ENCODE measurements at places on chromosomes 1 and 21.

DNA sequence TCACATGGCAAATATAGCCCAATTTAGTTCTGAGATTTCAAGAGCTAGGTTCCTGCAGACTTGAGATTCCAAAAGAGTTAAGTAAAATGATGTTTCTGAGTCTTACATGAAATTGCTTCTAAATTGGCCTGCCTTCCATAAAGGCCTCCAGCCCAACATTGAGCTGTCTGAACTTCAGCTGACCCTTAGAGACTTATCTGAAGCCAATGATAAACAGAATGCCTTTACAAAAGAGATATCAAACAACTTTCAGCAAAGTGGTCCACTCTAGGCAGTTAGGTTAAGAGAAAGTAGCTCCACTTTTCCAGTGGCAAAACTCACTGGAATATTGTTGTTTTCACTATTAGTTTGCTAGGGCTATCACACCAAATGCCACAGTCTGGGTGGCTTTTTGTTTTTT, 6.3 kb upstream of the RC3H1 start:
- DNase-seq, result no peak

DNA sequence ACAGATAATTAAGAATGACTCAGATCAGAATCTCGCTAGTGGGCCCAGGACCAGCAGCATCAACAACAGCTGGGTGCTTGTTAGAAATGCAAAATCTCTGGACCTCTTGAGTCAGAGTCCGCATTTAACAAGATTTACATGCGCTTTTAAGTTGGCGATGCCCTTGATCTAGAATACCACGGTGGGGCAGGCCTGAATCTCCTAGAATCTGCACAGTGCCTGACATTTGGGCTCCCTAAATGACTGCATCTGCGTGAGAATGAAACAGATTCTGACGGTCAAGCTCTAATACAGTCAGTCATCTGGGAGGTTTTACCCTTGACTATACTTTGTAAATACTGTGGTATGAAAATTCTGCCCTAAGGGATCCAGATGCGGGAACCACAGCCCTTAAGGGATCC, 17.2 kb upstream of the RAB29 start:
- no peak for DNase-seq

DNA sequence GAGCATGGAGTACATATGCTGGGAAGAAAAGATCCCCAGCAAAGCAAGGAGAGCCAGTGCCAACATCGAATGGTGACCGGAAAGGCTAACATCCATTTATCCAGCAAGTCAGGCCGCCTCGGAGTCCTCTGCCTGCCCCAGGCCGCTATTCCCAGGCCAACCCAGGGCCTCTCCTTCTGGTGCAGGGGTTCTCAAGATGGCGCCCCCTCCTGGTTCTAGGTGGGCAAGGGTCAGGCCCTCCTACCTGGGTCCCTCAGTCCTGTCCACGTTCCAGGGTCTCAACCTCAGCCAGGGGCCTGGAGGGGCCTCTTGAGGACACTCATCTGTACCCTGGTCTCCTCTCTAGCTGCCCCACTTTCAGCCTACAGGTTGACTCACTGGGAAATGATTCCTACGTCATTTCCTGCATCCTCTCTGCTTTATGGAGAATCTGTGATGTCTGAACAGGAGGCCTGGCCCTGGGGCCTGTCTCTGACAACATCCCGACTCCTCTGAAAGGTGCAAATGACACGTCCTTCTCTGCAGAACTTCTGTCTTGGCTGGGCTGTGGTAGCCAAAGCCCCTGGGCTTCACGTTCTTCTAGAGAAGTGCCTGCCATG, 145.3 kb downstream of the PSMG1 start:
- DNase-seq, result no peak

DNA sequence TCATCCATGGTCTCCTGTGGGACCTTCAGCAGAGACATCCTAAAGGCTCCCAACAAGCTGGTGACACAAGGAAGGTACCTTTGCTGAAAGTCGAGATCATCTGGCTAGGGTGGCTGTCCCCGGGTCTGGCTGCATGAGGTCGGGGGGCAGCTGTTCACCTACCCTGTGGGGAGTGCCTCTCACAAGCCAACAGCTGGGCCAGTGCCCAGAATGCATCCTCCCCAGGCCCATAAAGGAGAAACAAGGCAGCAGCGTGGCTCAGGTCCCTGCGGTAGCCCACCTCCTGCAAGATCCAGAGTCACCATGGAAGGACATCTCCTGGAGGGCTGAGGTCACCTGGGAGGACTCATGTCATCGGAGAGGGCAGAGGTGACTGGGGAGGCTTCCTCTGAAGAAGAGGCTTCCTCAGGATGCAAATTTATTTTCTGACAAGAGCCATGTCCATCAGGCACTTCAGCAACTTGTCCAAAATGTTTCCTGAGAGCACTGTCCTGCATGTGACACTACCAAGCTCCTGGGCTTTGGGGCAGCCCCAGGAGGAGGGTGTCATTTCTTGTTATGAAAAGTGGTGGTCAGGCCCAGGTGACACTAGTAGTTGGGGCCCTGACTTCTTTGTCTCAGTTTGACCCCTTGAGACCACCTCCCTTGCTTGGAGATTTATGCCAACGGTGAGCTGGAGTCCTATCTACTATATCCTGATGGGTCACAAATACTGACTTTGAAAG, 6.7 kb upstream of the SMYD3 start:
- no peak for DNase-seq

Measured in fibroblast of villous mesenchyme (primary cell).